Left renal cortex interstitium (tissue), 4 donors: ENCODE measurements at places on chromosomes 11 and 22. TPM values are rescaled to one million over a fixed set of nuclear protein-coding genes. Genes with fewer than 3 reads are reported as not detected.

Gene C11orf16
- 1.8 TPM for polyA plus RNA-seq

Gene HIKESHI
- polyA plus RNA-seq: 49.5 TPM

Gene RNF169
- polyA plus RNA-seq: 19.3 TPM

Gene PPFIBP2
- polyA plus RNA-seq: 69.9 TPM

Gene NNMT
- 0.66 TPM for polyA plus RNA-seq

Gene BLID
- not detected for polyA plus RNA-seq

DNA sequence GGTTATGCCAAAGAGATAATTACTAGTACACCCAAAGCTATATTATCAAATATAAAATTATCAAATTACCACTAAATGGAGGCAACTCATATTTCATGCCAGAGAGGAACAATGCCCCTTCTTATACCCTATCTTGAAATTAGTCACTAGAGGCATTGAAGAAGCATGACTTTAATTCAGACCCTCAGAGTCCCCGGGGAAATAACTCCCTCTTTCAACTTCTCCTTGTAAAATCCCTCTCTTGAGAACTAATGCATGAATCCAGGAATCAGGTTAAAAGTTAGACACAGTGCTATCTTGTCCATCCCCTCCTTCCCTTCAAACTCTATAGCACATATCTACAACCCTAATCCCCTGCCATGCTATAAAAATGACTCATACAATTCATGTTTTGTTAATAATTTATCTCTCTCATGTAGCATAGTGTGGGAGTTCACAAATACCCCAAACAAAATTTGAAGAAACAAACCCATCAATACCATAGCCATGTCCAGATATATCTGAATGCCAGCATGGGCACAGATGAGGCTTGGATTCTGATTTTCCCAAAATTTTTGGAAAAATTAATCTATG is 665.4 kb downstream of the KCNA4 start:
- no peak for DNase-seq

GRCh38 chr11:20046416-20046815 is 113.9 kb downstream of the DBX1 start:
- DNase-seq: no peak

DNA sequence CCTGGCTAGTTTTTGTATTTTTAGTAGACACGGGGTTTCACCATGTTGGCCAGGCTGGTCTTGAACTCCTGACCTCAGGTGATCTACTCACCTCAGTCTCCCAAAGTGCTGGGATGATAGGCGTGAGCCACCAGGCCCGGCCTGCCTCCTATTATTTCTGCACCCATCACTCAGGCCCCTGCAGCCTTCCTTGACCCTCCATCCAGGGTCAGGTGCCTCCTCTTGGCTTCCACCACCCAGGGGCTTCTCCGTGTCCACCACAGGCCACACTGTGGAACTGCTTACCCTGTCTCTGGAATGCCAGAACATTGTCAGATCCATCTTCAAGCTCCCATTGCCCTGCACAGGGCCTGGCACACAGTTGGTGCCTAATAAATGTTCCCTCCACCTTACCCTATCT is 75.4 kb upstream of the RTL6 start:
- DNase-seq: no peak

DNA sequence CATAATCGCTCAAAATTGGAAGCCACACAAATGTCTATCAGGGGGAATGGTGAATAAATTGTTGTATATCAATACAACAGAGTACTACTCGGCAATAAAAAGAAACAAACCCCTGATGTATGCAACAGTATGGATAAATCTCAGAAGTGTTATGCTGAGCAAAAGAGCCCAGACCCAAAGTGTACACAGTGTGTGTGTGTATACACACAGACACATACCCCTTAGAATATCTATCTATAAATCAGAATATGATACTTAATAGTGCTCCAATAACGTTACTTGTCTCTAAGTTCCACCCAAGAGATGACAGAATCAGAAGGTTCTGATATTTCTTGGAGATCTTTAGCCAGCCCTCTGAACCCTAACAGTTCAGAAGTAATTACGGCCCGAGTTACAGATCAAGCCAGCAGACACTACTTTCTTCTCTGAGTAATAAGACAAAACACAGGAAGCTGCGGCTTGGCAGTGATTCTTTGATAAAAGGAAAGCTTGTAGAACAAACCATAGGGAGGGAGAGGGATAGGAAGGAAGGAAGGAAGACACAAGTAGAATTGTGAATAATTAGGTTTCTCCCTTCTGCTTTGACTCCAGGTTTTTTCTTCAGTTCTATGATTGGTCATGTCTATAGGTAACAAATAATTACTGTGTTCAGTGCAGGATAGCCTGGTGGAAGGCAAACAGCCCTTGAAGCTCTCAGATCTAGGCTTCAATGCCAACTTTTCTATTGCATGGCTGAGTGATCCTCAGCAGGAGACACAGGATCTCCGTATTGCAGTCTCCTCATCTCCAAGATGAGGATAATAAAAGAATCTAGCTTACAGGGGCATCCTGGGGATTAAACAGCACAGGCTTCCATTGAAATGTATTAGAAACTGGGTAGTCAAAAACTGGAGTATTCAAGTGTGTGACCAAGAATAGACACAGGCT is 75.6 kb upstream of the TEAD1 start:
- no peak for DNase-seq

GRCh38 chr22:46935506-46936377 is 173.3 kb downstream of the TBC1D22A start:
- no peak for DNase-seq

DNA sequence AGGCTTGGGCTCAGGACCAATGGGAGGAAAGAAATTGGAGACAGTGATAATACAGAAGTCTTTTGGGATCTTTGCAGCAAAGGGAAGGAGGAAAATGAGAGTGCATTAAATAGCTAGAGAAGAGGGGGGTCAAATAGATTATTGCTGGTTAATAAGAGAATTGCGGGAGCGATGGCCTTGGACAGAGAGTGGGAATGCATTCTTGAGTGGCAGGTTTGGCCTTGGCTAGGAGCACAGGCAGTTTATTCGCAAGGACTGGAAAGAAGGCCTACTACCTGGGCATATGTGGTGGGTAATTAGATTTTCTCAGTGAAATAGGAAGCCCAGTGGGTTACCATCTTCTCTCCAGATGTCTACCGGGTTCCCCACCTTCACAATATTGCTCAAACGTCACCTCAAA is 3.5 kb upstream of the MEN1 start:
- DNase-seq: no peak

DNA sequence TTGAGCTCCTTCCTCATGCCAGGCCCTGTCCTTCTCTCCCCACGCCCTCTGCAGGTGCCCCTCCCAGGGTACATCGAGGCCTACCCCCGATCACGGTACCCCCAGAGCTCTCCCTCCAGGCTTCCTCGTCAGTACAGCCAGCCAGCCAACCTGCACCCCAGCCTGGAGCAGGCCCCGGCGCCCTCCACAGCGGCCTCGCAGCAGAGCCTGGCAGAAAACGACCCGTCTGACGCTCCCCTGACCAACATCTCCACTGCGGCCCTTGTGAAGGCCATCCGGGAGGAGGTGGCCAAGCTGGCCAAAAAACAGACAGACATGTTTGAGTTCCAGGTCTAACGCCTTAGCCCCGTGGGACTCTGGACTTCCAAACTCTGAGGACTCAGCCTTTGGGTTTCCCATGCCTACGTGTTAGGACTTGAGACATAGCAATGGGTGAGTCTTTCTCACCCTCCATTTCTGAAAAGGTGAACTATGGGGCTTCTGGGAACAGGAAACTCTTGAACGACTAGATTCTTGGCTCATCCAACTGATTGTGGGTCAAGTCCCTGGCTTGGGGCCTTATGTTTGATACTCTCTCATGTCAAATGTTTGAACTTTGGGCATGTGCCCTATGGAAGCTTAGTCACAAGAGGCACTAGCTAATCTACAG is 32.7 kb downstream of the C11orf91 start:
- no peak for DNase-seq

DNA sequence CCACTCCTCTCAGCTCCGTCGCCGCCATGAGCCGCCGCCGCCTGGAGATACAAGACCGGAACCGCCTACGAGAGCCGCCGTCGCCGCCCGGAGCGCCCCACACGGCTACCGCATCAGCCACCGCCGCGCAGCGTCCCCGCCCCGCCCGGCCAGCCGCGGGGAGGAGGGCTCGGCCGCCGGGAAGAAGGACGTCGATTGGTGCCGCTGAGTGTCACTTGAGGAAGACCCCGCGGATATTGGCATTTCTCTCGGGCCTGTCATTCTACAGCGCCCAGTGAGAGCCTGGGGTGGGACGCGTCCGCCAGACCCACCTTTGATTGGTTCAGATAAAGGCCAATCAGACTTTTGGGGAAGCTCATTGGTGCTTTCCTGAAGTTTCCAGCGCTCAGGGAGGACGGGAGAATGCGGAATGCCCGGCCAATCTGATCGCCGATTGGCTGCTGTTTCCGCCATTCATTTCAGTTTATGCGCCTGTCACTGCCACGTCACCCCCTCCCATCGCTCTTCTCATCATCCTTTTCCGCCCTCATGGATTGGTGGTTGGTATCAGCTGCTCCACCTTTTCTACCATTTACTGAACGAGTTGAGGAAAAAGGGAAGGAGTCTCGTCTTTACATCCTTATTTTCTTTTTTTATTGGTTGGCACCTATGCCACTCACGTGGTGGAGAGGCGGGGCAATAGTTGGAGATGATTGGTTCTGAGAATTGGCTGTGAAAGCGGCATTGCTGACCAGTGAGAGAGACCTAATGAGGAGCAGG is at the start of gene OSBP:
Gene OSBP (minus strand): TSS at position 138 of the 759 bp plus-strand sequence. CDS start 110 bp downstream, at position 28.
- DNase-seq: peak; percentile 100

DNA sequence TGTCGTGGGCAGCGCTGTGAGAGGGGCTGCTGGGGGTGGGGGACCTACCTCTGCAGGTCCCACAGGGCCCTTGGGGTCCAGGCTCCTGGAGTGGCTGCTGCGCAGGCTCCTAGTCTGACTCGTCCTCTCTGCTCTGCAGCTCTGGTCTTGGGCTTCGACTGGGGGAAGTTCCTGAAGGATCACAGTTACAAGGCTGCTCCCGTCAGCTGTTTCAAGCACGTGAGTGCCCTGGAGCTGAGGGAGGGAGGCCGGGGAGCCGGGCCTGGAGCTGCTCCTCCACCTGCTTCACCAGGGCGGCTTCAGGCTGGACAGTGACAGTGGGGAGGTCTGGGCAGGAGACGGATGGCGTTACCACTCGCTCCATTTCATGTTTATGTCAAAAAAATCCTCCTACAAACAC is 11.9 kb downstream of the L3MBTL2 start:
- DNase-seq: no peak

GRCh38 chr22:42152661-42153270 is 22.2 kb upstream of the CYP2D6 start:
- DNase-seq: no peak

DNA sequence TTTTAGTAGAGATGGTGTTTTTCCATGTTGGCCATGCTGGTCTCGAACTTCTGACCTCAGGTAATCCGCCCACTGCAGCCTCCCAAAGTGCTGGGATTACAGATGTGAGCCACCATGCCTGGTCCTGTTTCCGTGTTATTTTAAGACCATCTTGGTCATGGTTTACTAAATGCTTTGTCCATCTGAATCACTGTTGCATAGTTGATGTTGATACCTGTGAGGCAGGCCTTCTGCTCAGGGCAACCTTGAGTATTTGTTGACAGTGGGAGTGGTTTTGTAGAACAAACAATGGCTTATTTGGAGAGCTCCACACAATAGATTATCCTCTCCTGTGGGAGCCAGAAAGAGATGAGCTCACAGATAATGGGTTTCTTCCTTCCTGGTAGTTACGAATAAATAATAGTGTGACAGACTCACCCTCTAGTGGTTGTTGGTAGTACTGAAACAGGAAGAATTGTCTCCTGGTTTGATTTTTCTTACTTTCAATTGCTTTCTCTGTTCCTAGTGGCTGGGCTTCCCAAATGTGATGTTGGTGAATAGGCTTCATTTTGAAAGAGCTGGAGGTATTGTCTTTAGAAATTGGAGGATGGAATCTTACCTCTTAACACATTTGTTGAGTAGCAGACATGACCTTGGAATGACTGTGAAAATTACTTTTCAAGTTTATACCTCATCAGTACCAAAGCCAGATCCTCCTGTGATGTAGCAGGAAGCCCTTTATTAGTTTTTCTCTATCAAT is 39.0 kb downstream of the CTNND1 start:
- no peak for DNase-seq

GRCh38 chr22:41766476-41766875 is 34.0 kb upstream of the CCDC134 start:
- DNase-seq: no peak

DNA sequence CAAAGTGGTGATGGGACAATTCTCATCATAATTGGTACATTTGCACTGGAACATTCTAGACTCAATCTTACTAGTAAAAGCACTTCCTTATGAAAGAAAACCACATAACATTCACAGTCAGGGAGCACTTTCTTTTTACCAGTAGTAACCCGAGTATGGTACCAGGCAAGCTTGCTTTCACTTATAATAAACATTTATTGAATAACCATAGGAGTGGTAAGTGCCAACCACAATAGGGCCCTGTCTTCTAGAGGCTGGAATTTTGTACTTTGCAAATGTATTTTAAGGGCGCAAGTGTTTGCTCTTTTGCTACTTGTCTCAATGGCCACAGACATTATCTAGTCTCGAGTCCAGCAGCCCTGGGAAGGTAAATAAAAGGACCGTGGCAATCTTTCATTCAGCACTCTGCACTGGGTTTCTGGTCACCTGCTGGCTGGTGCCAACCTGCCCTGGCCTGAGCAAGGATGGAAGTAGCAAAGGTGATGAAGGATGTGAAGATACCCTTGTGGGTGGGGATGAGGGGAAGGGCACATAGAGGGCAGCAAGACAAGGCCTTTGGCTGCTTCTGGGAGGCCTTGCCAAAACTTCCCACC is 24.2 kb downstream of the C22orf31 start:
- no peak for DNase-seq

DNA sequence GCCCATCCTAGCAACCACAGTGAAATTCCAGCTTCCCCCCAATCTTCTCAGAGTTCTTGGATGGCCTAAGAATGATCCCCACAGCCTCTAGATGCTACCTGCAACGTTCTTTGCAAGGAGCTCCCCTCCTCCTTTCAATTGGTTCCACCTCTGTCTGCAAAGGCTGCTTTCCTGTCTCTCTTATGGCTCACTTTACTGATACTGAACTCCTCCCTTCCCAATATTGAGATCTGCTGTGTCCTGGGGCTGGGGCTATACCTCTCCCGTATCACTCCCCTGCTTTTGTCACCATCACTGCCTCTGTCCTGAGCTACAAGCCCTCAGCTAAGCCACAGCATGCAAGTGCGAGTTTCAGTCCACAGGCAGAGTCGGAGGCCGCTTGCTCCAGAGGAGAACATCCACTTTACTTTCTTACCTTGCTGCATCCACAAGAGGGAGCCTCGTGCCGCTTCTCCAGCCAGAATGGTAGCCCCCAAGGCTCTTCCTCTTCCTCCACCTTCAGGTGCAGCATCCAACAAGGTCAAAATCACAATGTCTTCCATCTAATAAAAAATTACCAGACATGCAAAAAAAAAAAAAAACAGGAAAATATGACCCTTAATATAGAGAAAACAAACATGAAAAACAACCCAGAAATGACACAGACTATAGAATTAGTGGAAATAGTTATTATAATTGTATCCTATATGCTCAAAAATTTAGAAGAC is 48.6 kb upstream of the TMEM45B start:
- DNase-seq: no peak

DNA sequence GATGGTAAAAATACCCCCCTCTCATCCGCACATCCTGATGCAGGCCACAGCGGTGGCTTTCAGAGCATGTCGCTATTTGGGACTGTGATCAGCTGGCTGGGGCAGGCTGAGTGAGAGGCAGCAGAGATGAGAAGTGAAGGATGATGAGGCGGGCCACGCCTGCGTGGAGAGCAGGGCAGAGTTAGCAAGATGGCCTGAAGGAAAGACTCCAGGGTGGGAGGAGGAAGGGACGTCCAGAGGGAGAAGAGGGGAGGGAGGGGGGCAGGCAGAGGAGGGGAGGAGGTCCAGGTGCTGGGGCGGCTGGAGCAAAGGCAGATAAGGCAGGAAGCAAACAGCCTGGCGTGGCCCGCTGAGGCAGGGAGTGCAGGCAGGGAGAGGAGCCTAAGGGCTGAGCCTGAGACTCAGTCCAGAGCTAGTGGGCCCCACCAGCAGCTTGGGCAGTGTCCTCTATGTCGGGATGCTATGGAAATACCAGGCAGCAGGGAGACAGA is 29.1 kb downstream of the LRFN4 start:
- DNase-seq: no peak
